ENCODE measurements at places on chromosomes 5 and 9.

GRCh38 chr5:139524446-139524845 lies 36.7 kb upstream of the UBE2D2 start:
- DNase-seq, result no peak

GRCh38 chr5:141814064-141814964 lies 63.9 kb downstream of the PCDH1 start:
- peak; percentile 64 for DNase-seq

DNA sequence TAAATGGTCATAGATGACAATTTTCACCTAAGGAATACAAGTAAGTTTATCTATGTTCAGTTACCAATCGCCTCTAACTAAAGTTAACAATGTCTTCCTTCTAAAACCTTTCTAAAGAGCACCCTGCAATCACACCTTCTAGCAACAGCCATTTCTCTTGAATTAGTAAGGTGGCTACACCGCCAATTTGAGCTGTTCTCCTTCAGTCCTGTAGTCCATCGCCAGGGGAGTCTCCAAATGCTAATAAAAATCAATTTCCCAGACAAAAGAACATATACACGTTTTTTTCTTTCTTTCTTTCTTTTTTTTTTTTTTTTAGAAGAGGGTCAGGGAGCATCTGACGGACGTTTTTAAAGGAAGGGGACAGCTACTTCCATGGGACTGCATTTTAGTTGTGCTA lies 729 bp upstream of the RORB start:
- no peak for DNase-seq

GRCh38 chr5:67612961-67613360 lies 416.4 kb upstream of the CD180 start:
- DNase-seq, result no peak

DNA sequence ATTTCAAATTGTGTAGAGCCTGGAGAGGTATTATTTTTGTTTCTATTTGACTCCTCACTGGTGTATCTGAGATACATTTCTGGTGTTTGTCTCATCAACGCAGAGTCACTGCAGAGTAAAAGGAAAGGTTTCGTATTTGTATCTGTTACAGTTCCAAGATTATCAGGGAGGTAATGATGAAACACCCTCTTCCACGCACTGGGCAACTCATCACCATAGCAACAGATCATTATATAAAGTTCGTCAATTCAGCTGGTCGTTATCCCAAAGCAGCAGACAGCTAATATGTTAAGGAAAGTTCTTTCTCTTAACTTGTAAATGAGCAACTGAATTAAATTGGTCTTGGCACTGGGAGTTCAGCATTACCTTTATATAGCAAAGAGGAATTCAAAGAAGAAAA lies 513.5 kb downstream of the MTRR start:
- DNase-seq, result no peak

GRCh38 chr9:134922066-134922931 lies 4.6 kb upstream of the FCN1 start:
- no peak for DNase-seq

DNA sequence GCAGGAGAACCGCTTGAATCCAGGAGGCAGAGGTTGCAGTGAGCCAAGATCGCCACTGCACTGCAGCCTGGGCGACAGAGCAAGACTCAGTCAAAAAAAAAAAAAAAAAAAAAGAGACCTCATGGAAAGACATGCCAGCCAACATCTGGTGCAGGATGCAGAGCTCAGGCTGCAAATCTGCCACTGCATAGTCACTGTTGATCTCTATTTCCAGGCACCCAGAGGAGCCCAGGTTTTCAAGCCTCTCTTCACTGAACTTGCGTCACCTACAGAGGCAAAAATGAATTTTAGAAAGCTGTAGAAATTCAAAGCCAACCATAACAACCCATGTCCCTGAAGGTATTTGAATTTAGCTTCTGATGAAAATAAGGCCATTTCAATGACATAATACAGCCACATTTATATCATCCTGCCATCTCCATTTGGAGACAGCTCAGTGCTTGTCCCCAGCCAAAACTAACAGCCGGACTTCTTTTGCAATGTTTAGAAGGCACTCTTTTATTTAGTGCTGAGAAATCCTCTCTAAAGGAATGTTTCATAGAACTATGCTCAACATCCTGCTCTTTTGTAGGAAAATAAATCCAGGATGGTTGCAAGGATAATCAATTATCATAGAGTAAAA lies 113.3 kb downstream of the SNX18 start:
- DNase-seq, result no peak

DNA sequence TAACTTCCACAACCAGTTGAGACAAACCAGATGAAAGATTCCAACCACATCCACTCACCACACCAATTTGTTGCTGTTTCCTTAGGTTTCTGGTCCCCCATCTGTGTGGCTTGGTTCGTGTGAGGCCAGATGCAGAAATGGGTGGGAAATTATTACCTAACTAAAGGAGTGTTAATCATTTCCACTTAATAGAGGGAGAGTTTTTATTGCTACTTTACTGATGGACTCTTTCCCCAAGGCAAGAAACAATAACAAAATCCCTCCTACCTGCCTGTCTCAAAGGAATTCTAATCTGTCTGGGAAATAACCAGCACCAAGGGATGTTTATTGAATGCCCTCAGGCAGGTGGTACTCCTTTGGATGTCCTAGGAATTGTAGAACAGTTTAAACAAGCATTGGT lies 76.3 kb downstream of the TMEM167A start:
- DNase-seq, result no peak

- no peak for DNase-seq
These were observed 768 bp downstream of the YTHDC2 start for GRCh38 chr5:113514289-113514635.

DNA sequence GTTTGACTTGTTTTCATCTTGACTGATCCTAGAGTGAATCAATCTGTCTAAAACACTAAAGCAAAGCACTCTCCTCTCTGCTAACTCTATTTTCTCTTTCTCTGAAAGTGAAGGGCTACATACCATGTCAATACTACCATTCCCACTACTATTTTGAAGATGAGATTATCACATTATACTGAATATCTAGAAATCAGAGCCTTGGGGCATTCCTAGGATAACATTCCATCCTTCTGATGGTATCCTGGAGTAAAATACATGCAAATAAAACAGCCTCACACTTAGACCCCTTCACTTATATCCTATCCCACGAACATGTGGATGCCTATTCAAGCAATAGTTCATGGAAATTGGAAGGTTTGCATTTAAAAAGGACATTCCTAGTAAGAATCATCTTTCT lies 309.3 kb upstream of the ACTBL2 start:
- no peak for DNase-seq

DNA sequence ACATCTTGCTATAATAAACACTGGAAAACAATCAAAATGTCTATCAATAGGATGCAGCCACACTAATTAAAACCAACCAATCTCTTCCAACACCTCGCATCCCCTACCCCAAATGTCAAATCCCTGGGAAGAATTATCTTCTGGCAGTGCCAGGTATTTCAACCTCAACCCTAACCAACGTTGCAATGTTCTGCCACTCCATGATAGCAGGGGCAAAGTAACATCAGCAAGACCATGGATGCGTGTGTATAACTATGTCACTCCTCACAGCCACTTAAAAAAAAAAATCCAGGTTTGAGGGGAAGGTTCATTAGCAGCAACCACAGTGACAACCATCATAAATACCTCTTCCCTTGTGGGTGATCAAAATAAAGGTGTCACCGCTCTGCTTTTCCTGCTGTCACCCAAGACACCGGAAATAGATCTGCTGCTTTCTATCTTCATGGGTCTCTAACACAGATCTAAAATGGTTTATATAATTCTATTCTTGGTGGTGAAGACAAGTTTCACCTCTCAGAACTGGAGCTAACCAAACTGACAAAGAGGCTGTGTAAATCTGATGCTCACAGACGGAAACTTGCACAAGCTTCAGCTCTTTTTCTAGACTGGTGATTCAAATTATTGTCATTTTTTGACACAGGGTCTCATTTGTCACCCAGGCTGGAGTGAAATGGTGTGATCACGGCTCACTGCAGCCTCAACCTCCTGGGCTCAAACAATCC lies 9.9 kb downstream of the HSPA9 start:
- peak; percentile 74 for DNase-seq

DNA sequence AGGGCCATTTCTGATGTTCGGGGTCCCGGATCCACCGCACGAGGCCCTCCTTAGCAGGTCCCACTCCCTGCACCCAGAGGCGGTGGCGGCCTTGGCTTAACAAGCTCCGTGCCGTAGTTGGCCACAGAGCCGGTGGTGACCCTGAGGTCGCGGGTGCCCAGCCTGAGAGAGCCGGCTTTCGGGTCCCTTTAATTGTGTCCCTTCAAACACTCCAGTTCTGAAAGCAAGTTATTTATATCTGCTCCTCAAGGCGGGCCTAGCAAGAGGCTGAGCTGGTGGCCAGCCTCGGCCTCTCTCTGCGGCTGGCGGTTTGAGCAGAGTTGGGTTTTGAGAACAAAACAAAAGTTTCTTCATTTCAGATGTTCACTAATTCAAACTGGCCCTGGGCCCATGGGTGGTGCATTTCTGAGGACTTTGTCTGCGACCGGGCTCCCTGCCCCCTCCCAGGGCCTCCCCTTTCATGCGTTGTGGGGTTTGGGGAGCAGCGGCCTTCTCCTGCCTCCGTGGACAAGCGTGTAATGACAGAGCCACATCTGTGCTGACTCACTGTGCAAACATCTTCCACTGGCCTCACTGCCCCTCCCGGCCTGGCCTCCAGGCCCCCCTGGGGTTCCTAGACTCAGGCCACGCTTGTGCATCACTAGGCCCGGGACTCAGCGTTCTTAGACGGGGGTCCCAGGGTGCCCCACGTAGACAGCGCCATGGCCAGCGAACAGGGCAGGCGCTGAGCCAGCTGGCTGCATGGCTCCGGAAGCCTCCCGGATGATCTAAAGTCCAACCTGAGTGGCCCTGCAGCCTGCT lies 49.4 kb upstream of the COL5A1 start:
- DNase-seq, result peak; percentile 28

- no peak for DNase-seq
These were observed 1.4 kb downstream of the TAF7 start for GRCh38 chr5:141319202-141319601.

- DNase-seq, result no peak
These were observed 84.3 kb upstream of the SHB start for GRCh38 chr9:38153152-38153909.

DNA sequence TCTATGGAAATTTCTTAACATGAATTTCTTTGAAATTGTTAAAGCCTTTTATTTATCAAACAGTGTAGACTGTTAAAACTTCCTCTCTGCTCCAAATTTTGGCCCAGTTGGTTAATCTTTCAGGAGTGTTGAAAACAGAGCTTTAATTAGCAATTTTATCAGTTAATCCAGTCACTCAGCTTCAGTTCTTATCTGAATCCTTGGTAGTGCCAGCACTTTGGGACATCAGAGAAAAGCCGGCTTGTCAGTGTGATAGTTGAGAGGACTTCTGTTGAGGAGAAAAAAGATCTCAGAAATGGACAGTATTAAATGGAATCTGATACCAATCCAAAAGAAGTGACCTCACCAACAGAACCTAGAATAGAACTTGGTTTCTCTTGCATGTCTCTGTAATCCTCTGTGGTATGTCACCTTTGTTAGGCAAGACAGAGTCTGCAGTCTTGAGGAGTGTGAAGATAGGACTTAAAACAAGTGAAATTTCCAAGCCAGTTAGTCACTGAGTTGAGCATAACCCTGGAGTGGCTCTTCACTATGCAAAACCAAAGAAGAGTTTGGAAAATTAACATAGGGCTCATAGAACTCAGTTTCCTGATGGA lies 251.8 kb downstream of the NNT start:
- no peak for DNase-seq

- DNase-seq, result no peak
These were observed 28.9 kb downstream of the FAM151B start for GRCh38 chr5:80516826-80517225.

DNA sequence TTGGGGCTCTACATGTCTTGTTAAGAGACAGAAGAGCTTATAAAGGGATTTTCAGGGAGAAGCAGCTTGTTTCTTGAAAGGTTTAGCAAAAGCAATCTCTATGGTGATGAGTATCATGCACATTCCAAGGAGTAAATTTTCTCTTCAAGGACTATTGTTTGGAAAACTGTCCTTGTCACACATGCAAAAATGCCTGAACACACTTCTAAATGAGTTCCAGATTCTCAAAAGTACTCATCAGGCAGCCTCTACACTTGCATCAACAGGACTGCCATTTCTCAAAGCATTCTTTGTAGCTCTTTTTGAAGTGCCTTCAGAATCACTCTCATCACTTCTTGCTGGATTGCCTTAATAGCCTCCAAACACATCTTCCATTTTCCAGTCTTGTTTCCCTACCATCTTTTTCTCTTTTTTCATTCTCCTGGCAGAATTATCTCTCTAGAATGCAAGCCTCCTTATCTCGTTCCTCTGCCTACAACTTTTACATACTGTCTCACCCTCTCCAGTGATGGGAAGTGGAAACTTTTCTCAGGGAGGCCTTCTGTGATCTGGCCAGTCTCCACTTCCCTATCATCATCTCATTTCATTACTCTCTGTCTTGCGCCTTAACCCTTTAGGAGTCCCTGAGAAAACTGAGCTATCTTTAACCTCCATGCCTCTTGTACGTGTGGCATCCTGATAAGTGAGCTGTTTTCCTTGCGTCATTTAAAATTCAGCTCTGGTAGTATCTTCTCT lies 631.5 kb upstream of the TLE4 start:
- DNase-seq, result no peak
